Heart right ventricle (tissue), 16 donors: ENCODE measurements at places on chromosomes 12 and 14. TPM values are rescaled to one million over a fixed set of nuclear protein-coding genes. Genes with fewer than 3 reads are reported as not detected.
A peak's percentile ranks its signal among the peaks of the same experiment; 100 is the strongest.

- DNase-seq: no peak
These were observed 457.2 kb downstream of the AEBP2 start for GRCh38 chr12:19896534-19896933.

DNA sequence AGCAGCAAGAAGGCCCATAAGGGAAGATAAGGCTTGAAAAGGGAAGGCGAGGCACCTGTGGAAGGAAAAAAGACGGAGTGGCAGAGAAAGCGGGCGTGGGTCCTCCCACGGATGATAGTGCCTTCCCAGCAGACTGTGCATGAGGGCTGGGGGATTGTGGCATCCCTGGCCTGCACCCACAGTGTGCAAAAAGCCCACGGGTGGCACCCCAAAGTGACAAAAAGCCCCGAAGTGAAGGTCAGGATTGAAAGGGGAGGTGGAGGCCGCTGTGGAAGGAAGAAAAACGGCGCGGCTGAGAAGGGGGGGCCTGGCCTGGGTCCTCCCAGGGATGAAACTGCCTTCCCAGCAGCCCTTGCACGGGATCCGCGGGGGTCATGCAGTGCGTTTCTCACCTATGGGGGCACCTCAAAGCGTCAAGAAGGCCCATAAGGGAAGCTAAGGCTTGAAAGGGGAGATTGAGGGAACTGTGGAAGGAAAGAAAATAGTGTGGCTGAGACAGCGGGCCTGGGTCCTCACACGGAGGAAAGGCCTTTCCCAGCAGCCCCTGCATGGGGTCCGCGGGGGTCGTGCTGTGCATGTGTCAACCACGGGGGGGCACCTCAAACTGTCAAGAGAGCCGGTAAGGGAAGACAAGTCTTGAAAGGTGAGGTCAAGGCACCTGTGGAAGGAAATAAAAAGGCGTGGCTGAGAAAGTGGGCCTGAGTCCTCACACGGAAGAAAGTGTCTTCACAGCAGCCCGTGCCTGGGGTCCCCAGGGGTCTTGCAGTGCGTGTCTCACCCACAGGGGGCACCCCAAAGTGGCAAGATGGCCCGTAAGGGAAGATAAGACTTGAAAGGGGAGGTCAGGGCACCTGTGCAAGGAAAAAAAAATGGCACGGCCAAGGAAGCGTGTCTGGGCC is 274.1 kb downstream of the ALG10 start:
- DNase-seq: no peak

- no peak for DNase-seq
These were observed 39.6 kb downstream of the BICD1 start for GRCh38 chr12:32146074-32146873.

DNA sequence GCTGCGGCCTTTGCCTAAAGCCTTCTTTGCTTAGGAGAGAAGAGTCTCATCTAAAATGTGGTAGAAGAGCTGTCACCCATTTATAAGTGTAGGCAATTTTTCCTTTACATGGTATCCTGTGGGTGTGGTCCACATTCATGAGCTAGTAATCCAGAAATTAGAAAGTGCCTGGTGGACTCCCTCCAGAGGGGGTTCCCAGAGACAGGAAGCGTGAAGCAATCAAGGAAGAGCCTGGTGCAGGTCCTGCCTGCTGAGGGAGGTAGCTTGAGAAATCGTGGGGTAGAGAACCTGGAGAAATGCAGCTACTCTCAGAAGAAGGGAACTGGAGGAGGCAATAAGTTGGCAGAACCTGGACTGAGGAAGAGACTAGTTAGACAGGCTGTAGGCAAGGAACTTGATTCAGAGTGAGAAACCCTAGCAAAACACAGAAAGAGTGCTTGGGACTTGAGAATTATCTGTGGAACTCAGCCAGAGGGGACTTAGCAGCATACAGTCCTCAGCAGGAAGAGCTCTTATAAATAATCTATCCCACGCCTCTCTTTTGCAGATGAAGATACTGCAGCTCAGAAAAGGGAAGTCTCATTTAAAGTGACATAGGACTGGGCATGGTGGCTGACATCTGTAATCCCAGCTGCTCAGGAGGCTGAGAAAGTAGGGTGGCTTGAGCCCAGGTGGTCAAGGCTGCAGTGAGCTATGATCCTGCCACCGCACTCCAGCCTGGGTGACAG is 182.4 kb upstream of the CCND2 start:
- DNase-seq: no peak

DNA sequence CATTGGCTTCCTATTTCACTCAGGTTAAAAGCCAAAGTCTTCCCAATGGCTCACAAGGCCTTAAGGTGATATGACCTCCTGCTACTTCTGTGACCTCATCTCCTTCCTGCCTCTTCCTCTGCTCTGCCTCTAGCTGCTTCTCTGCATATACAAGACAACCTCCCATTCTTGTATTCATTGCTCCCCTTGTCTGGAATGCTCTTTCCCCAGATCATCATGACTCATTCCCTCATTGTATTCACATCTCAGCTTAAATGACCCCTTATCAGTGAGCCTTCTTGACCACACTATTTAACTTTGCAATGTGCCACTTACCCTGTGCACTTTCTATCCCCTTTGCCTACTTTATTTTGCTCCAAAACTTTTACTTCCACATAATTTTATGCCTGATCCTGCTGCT is 90.2 kb downstream of the PPP1R12A start:
- no peak for DNase-seq

GRCh38 chr12:116631619-116632018 is 72.4 kb downstream of the MAP1LC3B2 start:
- DNase-seq: no peak

DNA sequence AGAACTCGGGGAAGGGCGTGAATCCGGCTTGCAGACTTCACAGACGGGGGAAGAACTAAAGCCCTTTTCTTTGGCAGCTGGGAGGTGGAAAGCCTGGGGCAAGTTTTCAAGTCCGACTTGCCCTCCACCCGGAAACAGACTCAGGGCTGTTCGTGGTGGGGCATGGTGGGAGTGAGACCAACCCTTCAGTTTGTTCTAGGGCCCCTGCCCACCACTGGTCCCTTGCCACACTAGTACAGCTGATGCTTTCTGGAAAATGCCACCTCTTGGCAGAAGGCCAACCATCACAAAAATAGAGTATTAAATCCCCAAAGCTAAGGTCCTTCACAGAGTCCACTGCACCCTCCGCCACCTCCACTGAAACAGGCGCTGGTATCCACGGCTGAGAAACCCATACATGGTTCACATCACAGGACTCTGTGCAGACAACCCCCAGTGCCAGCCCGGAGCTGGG is 50.4 kb upstream of the DDX11 start:
- no peak for DNase-seq

DNA sequence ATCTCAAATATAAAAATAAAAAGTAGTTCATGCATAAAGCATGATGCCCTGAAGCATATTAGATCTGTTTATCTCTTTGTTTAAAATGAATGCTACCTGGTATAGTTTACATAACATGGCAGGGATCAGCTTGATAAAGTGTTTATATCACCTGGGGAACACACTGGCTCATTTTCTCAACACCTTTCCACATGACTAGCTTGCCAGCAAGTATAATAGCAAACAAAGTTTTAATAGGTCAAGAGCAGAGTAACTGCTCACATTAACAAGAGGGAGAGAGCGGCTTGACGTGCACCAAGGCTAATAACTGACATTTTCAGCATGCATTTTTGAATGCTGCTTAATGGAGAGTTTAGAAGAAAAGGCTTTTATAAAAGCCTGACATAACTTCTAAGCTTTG is 246.4 kb downstream of the EGLN3 start:
- DNase-seq: no peak

DNA sequence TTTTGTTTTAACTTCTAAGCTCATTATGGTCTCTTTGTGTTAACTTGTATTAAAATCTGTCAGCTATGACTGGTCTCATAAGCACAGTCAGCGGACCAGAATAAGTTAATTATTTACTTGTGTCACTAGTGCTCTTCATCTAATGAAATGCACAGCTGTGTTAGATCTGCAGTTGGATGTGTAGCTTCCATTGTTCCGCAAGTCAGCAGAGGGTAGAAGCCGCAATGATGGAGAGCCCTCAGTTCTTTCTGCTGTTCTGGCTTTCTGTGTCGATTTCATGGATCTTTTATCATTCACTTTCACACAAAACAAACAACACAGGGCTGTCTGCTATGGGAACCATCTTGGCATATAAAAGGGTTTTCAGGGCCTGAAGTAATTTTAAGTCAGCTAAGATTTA is 89.3 kb upstream of the RFX4 start:
- no peak for DNase-seq

DNA sequence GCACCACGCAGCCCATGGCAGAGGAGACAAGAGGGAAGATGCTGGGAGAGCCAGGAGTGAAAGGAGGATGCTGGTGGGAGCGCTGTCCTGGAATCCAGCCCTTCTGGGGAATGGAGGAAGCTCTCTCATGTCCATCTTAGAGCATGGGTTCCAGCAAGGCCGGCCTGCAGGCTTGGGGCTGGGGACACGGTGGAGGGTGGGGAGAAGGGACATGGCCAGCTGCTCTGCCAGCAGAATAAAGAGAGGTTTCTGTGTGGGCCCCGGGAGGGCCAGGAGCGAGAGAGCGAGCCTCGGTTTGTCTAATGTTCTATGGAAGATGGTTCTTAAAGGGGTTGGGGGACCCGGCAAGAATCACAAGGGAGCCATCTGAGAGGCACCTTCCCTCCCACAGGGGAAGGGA is 60.2 kb downstream of the RIMBP2 start:
- DNase-seq: no peak

DNA sequence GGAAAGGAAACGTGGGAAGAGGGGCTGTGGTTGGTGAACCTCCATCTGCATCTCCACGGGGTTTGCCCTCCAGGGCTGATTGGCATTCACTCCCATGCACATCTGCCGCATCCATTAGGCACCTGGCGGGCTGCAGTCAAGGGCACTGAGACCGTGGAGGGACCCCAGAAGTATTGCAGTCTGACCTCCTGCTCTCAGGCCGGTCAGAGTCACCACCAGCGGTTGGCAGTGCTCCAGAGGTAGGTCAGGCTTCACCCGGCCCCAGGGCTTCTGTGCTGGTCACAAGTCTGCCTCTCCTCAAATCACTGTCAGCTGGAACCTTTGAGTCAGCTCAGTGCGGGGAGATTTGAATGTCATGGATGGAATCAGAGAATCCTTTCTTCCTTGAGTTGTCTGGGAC is 132.3 kb downstream of the PAPOLA start:
- DNase-seq: no peak

GRCh38 chr12:131965073-131965472 is 15.3 kb downstream of the EP400 start:
- DNase-seq: no peak

- DNase-seq: no peak
These were observed 1838.6 kb upstream of the SEL1L start for GRCh38 chr14:83372271-83372670.

DNA sequence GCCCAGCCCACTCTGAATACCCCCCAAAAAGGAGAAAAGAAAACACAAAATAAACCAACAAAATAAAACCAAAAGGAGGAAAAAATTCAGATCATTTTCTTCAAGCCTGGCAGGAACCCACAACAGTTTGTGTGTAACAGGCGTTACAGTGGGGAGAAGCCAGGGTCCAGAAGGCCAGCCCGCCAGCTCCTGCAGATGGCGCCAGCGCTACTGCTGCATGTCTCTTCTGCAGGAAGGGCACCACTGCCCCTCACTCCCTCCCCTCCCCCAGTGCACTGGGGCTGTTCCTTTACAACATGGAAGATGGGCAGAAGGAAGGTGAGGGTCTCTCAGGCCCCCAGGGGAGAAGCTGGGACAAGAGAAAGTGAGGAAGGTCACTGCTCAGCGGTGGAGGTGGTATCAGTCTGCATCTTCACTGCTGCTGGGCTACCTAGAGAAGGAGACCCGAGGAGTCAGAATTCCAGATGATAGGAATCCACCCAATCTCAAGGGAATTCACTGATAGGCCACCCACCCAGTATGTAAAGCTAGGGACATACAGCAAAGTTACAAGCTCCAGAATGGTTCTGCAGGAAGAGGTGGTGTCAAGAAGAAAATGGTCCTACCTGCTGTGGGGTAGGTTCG is 2.3 kb upstream of the NOP2 start:
- no peak for DNase-seq

- no peak for DNase-seq
These were observed 34.1 kb downstream of the IFT43 start for GRCh38 chr14:76019676-76020075.

DNA sequence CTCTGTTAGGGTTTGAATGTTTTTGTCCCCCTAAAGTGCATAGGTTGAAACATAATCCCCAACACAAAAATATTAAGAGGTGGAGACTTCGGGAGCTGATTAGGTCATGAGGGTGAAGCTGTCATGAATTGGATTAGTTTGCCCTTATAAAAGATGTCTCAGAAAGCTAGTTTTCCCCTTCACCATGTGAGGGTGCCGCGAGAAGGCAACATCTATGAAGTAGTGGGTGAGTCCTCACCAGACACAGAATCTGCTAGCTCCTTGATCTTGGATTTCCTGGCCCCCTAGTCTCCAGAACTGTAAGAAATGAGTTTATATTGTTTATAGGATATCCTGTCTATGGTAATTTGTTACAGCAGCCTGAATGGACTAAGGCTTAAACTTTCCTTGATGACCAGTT is 301.5 kb upstream of the ATP2B1 start:
- no peak for DNase-seq

DNA sequence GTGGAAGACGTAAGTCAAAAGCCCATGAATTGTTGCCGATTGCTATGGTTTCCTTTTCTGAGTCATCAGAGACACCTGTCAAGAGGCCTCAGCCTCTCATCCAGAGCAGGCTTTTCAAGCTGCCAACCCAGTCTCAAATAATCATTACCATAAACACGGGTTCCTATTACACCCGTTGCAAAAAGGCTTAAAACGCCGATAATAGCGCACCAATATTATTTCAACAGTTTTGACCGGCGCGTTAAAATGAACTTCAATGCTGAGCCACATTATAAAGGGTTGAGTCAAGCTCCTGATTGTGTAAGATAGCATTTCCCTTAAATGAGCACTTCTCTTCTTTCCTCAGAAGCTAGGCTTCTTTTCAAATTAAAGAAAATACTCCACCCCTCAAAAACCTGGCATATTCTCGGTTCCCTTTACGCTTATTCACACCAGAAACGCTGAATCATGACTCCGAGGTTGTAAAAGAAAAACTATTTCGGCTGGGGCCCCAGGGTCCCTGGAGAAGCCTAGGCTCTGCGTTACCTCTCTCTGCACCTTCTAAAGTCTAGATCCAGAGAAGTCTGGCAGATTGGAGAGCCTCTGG is 1.4 kb downstream of the TMTC1 start:
- peak; percentile 24 for DNase-seq

GRCh38 chr14:102000902-102001301 is 36.5 kb downstream of the DYNC1H1 start:
- DNase-seq: no peak

DNA sequence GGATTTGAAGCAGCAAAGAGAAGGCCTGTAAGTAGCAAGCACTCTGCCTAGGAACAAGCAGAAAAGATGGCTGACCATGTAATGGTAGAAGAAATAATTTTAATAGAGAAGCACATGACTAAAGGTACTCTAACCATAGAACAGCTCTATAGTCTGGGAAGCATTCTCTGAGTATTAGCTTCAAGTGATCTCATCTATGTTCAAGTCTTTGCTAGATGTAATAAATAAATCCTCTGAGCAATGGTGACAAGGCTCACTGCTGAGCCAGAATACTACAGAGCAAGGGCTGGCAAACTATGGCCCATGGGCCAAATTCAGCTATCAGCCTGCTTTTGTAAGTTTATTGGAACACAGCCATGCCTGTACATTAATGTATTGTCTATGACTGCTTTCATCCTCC is 84.8 kb downstream of the PEBP1 start:
- DNase-seq: no peak

Gene CIROP
- total RNA-seq: not detected

Gene KLHL33
- 0.32 TPM for total RNA-seq

Gene ANG
- 2.7 TPM for total RNA-seq

Gene REC8
- total RNA-seq: 4.4 TPM

Gene PLA2G1B
- total RNA-seq: 0.89 TPM

Gene CCDC197
- total RNA-seq: 0.97 TPM

Gene DNAJC22
- total RNA-seq: not detected
